Stimulated activated CD8-positive, alpha-beta memory T cell treated with anti-CD3 and anti-CD28 coated beads, Interleukin-4, amount 100 ng/mL, for 1 hour (primary cell): ENCODE measurements at places on chromosomes 7 and 10.

- no peak for DNase-seq
Measured at GRCh38 chr10:116000151-116000842, 272.7 kb downstream of the GFRA1 start.

DNA sequence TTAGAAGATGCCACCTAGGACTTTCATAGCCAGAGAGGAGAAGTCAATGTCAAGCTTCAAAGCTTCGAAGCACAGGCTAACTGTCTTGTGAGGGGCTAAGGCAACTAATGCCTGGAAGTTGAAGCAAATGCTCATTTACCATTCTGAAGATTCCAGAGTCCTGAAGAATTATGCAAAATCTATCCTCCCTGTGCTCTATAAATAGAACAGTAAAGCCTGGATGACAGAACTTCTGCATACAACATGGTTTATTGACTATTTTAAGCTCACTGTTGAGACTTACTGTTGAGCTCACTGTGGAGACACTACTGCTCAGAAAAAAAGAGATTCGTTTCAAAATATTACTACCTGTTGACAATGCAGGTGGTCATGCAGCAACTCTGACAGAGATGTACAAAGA is 28.6 kb downstream of the TNS3 start:
- DNase-seq = no peak

DNA sequence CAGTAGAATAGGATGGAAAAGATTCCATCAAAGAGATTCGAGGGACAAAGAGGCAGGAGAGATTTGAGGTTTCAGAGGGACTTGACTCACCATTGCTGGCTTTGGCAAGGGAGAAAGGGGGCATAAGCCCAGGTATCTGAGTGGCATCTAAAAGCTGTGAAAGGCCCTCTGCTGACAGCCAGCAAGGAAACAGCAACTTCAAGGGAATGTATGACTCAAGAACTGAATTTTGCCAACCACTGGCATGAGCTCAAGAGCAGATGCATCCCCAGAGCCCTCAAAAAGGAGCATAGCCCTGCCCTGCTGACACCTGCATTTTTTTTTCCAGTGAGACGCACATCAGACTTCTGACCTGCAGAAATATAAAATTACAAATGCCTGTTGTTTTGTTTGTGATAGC is 19.6 kb upstream of the ADAM12 start:
- no peak for DNase-seq

DNA sequence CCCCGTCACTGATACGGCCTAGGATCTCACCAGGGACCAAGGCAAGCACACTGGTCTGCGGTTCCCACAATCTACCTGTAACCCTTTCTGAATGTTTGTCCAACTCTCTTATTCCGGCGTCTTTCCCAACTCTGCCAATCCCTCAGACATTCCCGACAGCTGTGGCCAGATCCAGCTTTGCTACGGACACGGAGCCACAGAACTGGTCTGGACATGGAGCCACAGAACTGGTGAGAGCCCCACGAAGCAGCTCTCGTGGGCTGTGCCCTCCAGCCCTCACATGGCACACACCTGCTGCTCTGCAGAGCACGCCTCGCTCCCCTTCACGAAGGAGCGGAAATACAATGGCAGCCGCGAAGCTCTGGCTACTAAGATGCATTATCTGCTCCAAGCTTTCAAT is 376.8 kb downstream of the DNAJB6 start:
- no peak for DNase-seq
